ENCODE measurements at places on chromosomes 4 and X. TPM values are rescaled to one million over a fixed set of nuclear protein-coding genes. Genes with fewer than 3 reads are reported as not detected.
A peak's percentile ranks its signal among the peaks of the same experiment; 100 is the strongest.

- no peak for DNase-seq
Measured at GRCh38 chrX:102899940-102900916, 36.8 kb upstream of the RAB40AL start.

DNA sequence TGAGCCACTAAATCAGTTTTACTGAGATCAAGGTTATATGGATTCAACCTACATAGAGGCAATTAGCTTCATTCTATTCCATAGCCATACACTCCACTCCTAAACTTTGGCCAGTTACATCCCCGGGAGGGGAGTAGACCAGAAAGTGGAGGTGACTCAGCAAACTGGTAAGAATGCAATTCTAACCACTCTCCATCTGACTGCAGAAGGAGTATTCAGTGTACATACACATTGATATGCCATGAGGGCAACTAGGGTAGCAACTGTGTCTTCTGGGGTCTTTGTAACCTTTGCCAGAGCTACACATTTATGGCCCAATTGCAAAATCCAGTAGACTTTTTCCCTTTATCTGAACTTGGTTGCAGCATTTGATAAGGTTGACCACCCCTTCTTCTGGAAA, 7.6 kb downstream of the SLC25A43 start:
- no peak for DNase-seq

GRCh38 chr4:25440478-25441030, 63.5 kb downstream of the ANAPC4 start:
- DNase-seq: no peak

- no peak for DNase-seq
Measured at GRCh38 chrX:16511796-16512776, 137.9 kb upstream of the S100G start.

DNA sequence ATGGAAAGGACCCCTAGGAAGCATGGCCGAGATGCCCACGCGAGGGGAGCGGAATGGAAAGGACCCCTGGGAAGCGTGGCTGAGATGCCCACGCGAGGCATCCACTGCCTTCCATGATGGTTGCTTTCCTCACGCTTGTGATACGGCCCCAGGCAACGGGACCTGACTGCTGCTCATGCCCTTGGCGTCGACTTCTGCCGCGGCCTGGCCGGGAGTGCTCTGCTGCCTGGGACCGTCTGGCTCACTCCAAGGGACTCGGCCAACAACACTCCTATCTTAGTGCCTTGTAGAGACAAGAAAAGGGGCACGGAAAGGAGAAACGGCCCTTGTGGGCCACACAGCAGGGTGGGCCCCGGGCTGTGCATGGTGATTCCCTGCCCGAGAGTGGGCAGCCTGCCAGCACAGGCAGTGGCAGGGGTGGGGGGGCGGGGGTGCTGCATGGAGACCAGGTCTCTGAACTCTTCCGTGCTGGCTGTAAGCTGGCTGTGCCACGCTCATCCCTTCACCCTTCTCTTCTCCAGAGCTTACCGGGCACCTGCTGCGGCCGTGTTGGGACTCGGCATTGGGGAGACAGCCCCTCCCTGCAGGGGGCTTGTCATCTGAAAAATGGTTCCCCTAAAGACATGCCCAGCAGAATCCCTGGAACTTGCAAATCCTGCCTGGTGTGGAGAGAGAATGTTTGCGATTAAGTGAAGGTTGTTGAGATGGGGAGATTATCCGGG, 38.6 kb upstream of the HMX1 start:
- DNase-seq: peak; percentile 63

GRCh38 chrX:5823903-5824302, 404.8 kb downstream of the NLGN4X start:
- DNase-seq: no peak

SORCS2 gene
- 11.9 TPM for total RNA-seq

LRP2BP gene
- 0.86 TPM for total RNA-seq

DNA sequence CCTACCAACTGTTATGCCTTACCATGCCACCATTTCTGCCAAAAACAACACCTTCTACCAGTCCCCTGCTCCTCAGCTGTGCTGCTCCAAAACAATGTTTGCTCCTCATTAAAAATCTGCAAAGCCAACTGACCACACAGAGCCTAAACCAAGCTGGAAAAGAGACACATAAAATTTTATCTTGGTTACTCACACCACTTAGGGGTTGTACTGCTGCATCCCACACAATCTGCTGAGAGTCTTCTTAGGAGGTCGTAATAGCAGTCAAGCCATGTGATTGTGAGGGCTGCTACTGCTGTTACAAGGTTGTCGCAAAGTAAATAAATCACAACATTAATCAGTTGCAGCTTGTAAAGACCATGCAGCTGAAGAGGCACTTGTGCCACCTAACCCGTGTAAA, 607.4 kb upstream of the FAM241A start:
- no peak for DNase-seq

All from posterior vena cava (tissue), 2 donors.